ENCODE measurements at places on chromosomes 7 and 10.
A peak's percentile ranks its signal among the peaks of the same experiment; 100 is the strongest.

DNA sequence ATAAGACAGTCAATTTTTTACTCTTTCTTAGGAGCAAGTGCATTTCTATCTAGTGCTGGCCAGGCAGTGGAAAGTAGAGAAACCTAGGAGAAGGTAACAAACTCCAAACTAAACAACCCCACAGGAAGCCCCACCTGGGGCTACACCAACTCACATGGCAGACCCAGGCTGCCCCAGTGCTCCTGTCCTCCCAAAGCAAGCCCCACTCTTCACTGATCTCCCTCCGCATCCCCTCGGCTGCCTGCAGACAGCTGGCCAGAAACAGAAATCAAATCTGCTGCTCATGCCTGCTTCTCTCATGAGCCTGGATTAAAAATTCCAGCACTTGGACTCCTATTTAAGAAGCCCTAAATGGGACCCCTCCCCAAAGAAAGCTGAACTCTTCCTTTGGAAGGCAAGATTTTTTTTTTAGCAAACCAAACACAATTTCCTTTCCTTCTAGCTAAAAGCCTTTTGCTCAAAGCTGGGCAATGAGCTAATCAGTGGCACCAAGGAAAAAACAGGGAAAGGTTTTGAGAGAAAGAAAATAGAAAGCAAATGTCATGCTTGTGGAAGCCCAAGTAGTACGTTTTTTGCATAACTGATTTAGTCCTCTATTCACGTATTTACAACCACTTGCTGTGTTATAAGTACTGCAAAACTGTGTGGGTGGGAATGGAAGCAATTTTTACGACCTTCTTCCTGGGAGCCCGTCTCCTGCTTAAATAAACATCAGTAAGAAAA, 10.8 kb downstream of the PDE1C start:
- no peak for DNase-seq

GRCh38 chr7:42227541-42227935, 9.5 kb downstream of the GLI3 start:
- DNase-seq = no peak

- peak; percentile 94 for DNase-seq
Measured at GRCh38 chr7:138459413-138460175, 465 bp upstream of the TRIM24 start.

DNA sequence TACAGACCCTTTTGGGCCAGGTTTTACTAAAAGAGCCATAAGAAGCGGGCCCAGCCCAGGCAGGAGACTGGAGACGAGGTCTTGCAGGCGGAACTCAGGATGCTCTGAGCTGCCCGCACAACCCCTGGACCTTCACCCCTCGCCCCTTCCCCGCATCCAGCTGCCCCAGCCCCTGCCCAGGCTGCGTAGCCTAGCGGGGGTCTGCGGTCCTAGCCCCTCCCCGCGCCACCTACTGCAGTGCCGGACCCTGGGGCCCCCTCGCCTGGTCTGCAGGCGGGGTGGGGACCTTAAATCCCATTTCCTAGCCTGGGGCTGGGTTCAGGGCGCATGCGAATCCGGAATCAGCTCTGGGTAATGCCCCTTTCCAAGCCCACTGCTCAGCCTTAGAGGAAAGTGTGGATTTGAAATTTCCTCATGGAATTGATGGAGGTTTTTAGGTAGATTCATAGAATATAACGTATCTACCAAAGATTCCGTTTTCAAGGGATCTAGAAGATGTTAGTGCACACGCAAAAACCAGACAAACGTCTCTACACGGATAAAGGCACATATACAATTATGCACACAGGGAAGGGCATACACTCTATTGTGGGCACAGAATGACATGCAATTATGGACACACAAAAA, 546 bp upstream of the HOXA3 start:
- no peak for DNase-seq

DNA sequence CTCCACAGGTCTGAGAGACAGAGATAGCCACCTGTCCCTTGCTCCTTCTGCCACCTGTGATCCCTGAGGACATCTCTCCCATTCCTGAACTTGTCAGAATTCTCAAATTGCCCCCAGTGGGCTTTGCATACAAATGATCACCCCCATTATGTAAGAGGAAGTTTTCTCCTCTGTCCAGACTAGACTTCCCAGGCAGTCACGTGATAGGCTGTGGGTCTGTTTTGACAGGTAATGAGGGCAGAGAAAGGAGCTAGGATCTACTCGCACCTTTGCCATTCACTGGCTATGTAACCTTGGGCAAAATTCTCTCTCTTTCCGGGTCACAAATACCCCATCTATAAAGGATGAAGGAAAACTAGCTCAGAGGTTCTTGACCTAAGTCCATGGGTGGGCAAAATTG, 21.4 kb upstream of the TM9SF3 start:
- DNase-seq = no peak

GRCh38 chr10:12849319-12850181, 152.0 kb downstream of the CCDC3 start:
- DNase-seq = no peak

GRCh38 chr10:34922138-34922537, 107.0 kb upstream of the PARD3 start:
- no peak for DNase-seq

DNA sequence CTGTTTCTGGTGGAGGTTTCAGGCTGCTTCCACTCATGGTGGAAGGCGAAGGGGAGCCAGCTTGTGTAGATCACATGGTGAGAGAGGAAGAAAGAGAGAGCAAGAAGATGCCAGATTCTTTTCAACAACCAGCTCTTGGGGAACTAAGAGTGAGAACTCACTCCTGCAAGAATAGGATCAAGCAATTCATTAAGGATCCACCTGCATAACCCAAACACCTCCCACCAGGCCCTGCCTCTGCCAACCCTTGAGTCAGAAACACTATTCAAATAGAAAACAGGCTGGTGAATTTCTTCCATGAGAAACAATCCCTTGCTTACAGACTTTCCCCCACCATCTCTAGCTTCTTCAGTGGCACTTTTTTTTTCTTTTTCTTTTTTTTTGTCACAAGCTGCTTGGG, 317.2 kb downstream of the GPR158 start:
- DNase-seq = no peak

DNA sequence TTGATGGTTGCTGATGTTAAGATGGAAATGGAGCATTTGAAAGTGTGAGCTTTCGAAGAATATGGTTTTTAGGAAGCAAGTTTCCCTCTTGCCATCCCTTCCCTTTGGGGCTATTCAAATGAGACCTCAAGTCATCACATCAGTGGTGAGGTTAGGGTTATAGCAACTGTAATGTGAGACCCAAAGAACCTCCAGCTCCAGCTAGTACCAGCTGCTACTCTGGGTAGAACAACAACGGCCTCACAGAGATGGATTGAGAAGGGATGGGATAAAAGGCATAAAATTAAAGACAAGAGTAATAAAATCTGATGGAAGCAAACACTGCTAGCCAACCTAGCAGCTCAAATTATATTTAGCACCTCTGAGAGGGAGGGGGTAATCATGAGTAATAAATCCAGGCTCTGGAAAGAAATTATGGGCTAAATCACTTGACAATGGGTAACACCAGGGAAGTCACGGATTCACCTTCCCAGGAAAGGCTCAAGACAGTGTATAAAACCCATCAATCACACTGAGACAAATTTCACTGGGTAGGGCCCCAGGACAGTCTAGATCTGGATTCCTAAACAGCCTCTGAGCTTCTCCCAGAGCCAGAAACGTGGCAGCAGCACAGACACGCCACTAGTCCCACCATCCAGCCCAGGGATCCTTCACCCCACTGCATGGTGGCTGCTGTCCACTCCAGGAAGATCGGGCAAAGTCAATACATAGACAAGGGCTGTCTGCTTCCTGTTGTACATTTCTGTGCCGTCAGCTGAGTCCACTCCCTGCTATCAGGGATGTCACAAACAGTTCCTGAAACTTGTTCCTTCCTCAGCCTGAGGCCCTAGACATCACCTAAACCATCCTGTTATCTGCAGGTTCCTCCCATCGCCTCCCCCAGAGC, 151.1 kb downstream of the GFRA1 start:
- DNase-seq = no peak

DNA sequence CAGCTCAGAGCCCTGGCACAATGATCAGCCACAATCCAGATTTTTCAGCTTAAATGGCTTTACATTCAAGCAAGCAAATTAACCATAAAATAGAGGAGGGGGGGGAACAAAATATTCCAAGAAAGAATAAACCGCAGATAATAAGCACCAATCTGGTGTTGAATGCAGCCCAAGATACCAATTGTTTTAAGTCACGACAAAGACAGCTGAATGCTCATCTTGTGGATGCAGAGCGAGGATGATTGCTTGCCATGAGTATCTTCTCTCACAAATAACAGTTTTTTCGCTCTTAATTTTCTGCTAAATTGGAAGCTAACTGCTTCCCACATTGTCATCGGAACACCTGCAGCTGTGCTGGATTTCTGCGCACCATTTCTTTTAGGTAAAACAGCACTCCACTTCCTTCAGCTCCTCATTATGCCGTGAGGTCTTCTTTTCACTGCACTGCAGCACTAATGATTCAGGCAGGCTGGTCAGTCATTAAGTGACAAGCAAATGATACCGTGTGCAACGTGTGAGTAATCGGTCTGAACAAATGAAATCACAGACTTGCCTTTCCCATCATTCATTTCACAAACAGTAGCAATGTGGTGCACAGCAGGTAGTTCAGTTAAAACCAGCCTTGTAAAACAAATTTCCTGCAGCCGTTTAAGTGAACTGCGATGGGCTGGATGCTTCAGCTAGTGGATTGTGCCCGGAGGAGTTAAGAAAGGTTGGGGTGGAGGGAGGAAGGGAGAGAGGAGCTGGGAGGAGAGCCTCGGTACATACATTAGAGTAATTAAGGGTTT, 106.4 kb upstream of the CDCA7L start:
- no peak for DNase-seq

DNA sequence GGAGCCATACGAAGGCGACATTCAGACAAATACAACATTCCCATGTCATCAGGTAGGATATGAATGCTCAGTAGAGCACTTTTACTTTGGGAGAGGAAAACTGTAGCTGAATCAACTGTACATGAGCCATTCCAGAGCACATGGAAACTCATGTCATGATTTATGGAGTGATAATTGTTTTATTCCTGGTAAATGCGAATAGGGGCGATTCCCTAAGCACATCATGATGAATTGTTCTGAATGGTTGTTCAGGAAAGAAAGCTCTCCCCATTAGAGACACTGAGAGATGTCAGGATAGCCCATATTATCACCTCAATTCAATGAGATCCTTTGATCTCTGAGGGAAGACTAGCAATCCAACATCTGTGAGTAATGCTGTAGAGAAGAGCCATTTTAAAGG, 243.6 kb downstream of the FOXP2 start:
- no peak for DNase-seq

GRCh38 chr7:106812027-106812643, 52.9 kb upstream of the PIK3CG start:
- no peak for DNase-seq

- DNase-seq = no peak
Measured at GRCh38 chr7:366161-366803, 76.3 kb downstream of the FOXL3 start.

DNA sequence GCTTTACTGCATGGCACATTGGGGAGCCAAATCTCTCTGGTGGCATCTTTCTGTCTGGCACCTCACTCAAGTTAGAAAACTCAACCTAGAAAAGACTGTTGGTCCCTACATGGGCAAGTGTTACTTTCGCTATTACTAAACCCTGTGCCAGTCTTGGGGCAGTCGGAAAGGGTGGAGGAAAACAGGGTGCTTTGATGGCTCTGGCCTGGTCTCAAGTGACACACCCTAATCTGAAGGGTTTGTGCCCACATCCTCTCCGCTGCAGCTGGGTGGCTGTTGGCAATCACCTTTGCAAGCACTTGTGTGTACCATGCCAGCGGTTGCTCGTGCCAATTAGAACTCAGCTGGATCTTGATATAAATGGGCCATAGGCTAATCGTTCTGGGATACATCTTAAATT, 159.8 kb upstream of the ITGB1 start:
- no peak for DNase-seq

- no peak for DNase-seq
Measured at GRCh38 chr7:116399819-116400218, 99.7 kb upstream of the CAV2 start.

- DNase-seq = no peak
Measured at GRCh38 chr10:89458291-89458690, 43.9 kb downstream of the IFIT5 start.

- no peak for DNase-seq
Measured at GRCh38 chr10:132344386-132344785, 12.4 kb downstream of the LRRC27 start.

- no peak for DNase-seq
Measured at GRCh38 chr10:58322072-58322834, 12.6 kb upstream of the UBE2D1 start.

GRCh38 chr10:60420991-60421894, 31.6 kb upstream of the ANK3 start:
- no peak for DNase-seq

GRCh38 chr10:34758447-34758996, 56.6 kb downstream of the PARD3 start:
- DNase-seq = no peak

DNA sequence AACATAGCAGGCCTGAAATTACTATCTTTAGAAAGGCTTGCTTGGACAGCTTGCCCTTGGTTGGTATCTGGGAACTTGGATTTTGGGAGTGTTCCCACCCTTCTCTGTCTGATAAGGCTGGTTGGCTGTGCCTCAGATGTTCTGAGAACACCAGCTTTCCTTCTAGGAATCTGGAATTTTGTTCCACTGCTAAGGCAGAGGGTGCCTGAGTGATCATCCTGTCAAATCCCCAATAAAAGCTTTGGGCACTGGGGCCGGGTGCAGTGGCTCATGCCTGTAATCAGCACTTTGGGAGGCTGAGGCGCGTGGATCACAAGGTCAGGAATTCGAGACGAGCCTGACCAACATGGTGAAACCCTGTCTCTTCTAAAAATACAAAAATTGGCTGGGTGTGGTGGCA, 5.0 kb downstream of the TRUB1 start:
- no peak for DNase-seq

DNA sequence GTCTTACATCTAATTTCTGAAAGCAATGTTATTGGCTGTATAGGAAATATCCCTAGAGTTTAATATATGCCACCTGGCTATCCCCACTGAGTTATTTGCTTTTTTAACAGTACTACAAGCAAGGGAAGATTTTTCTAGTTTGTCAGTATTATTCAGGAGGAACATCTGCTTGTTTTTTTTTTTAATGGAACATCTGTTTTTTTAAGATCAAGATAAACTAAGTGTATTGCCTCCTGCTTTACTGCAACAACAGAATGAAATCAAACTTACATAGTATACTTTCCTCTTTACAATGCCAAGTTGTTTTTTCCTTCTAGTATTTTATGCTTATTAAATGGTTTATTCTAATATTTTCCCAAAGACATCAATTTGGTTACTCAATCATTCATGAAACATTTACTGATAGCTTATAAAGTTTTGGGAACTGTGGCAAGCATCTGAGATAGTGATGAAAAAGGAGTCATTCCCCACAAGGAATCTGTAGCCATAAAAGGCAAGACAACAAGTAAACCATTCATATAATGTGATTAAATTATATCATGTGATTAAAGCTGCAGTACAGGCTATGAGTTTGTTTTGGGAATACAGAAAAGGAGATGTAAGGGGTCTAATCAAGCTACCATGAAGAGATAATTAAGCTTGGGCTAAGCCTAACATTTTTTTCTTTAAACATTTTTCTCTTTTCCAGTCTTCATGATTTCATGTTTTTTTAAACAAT, 17.4 kb downstream of the MTPN start:
- no peak for DNase-seq

- DNase-seq = no peak
Measured at GRCh38 chr7:5172196-5172775, 17.7 kb upstream of the WIPI2 start.

Data from stimulated activated CD4-positive, alpha-beta T cell treated with anti-CD3 and anti-CD28 coated beads, Interleukin-1b, Interleukin-23, amount 100 ng/mL, for 24 hours (primary cell).